Heart left ventricle (tissue), 16 donors: ENCODE measurements at places on chromosomes 1 and 21. TPM values are rescaled to one million over a fixed set of nuclear protein-coding genes. Genes with fewer than 3 reads are reported as not detected.

Gene LRRC3
- total RNA-seq: 1.9 TPM

Gene PLEKHA6
- total RNA-seq: 24.3 TPM

Gene NTRK1
- total RNA-seq: 0.38 TPM

Gene PLA2G2D
- not detected for total RNA-seq

Gene S100A4
- total RNA-seq: 56.9 TPM
